ENCODE measurements at places on chromosomes 13 and 19.

GRCh38 chr13:27622102-27622820, 569 bp downstream of the POLR1D start:
- no peak for DNase-seq

GRCh38 chr19:2511570-2511969, 35.6 kb downstream of the GADD45B start:
- DNase-seq: no peak

- DNase-seq: no peak
These were observed 505.0 kb upstream of the KLHL1 start for GRCh38 chr13:70613295-70613694.

- no peak for DNase-seq
These were observed at the start of gene ZNF729 for GRCh38 chr19:22286151-22286810. TSS of gene ZNF729 (plus strand) at chr19:22286441. CDS start at chr19:22286526, 85 bp downstream.

DNA sequence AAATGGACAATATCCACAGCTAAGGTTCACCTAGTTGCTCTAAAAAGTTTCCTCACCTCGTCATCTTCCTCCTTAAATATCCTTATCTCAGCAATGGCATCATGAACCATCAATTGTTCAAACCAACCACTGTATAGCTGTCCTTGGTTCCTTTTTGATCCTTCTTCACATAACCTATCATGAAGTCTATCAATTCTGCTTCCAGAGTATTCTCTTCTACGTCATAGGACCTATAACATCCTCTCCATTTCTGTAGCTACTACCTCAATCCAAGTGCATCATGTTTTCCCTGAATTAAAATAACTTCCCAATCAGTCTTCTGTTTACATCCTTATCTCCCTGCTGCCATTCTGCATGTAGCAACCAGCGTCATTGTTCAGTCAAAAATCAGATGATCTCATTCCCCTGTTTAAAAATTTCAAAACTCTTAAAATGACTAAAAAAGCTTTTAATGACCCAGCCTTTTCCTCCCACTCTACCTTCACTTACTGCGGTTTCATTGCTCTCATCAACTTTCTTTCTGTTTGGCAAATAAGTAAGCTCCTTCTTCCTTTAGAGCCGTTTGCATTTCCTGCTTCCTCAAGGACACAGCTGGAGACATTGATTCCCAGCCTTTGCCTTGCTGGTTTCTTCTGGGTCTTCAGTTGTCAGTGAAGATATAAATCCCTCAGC, 223.9 kb upstream of the MIR17HG start:
- peak; percentile 44 for DNase-seq

DNA sequence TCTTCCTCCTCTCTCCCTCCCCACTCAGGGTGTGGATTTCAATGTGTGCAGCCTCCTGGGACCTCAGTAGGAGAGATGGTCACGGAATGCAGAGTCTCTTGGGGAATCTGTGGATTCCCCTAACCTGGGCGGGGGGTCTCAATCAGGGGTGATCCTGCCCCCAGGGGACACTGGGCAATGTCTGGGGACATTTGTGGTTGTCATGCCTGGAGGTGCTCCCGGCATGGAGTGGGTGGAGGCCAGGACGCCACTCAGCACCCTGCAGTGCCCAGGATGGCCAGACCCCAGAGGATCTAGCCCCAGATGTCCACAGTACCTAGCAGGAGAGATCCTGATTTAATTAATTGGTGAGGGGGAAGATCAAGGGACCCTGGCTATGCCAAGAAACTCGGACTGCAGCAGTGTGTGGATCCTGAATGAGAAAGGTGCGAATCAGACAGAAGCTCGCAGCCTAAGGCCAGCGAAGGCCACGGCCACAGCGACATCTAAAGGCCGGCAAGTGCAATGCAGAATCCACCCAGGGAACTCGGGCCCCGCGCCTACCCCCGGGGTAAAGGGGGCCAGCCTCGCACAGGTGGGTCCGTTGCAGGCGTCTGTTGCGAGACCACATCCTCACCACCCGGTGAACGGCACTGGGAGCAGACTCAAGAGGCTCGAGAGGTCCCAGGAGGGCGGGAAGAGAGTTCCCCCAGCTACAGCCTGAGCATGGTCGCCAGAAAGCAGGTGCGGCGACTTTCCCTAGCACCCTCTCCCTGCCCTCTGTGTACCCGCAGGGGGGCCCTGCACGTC, 88.8 kb downstream of the GNG7 start:
- no peak for DNase-seq

DNA sequence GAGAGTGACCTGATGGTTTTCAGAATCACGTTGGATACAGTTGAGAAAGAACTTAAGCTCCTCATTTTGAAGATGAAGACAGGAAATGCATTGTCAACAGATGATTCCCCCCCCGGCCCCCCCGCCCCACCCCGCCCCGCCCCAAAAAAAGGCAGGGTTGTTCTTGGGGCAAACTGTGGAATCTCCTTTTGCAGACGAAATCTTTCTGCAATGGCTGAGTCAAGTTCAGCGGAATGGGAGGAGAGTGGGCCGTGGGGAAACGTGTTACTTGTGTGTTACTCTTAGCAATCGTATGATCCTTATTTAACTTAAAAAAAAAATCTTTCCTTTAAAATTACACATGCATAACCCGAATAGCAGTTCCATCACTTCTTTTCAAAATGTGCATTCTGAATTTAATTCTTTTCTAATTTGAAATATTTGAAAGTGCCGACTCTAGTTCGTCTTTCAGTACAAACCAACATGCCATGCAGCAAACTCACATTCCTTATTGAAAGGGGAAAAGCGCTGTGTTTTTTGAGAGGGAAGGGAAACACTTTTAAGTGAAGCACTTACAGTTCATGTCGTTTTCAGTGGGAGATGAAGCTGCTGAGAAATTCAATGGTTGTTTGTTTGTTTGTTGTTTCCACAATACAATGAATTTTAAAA, 348.5 kb upstream of the ARGLU1 start:
- DNase-seq: no peak

- no peak for DNase-seq
These were observed 447 bp downstream of the RBM42 start for GRCh38 chr19:35629332-35629633.

GRCh38 chr19:42552086-42553065, 24.1 kb upstream of the CEACAM1 start:
- DNase-seq: no peak

GRCh38 chr13:44806826-44807225, 182.4 kb downstream of the NUFIP1 start:
- no peak for DNase-seq

DNA sequence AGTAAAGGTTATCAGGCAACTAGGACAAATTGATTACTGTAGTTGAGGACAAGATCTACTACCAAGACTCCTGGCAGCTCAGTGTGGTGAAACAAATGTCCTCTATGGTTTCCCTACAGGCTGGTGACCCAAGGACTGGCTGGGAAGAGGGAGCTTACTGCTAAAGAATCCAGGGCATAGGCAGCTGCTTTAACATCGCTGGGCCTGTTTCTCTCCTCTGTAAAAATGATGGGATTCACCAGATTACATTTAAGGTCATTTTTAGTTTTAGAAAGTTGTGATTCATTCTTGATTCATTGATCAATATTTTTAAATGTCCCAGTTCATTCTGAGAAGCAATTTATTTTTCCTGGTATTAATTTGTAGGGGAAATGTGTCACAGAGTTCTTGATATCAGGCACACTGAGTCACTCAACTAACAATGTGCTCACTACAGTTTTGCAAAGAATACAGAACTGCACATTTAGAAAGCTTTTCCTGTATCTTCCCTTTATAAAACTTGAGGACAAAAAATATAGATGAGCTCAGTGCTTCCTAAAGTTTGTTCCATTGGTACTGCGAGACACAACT, 19.6 kb upstream of the FAM124A start:
- no peak for DNase-seq

- DNase-seq: no peak
These were observed 542.3 kb upstream of the ATXN8OS start for GRCh38 chr13:69565334-69565733.

- no peak for DNase-seq
These were observed 625.2 kb upstream of the PCDH20 start for GRCh38 chr13:62040806-62041205.

- no peak for DNase-seq
These were observed 1.2 kb upstream of the NKPD1 start for GRCh38 chr19:45161738-45162607.

DNA sequence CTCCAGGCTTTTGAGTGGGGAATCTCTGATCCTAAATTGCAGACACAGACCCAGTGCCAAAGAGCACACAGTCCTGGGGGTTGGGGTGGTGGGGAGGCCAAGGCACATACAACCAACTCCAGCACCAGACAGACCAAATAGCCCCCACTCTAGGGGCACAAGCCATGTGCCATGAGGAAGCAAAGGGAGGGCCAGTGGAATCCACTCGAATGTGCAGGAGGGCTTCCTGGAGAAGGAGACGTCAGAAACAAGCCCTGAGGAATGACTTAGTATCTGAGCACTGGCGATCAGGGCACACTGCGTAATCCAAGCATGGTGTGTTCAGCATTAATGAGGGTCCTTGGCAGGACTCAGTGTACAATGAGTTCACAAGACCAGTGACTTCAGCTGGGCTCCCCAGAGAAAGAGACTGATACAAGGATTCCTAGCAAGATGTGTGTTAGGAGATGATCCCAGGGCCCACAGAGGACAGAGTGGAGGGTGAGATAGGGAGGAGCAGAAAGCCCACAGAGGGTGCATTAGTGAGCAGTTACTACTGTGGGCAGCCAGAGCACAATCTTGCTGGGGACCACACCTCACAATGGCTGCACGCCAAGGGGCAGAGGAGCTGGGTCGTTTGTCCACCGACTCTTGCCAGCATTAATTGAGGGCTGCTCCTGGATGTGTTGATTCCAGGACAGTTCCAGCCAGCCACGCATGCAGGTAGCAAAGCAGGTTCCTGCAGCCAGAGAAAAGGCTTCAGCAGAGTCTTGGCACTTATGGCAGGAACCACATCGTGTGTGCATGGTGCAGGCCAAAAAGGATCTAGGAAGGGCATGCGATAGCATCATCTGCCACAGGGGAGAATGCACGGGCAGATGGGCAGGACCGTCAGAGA, 152.6 kb upstream of the VSTM2B start:
- DNase-seq: no peak

DNA sequence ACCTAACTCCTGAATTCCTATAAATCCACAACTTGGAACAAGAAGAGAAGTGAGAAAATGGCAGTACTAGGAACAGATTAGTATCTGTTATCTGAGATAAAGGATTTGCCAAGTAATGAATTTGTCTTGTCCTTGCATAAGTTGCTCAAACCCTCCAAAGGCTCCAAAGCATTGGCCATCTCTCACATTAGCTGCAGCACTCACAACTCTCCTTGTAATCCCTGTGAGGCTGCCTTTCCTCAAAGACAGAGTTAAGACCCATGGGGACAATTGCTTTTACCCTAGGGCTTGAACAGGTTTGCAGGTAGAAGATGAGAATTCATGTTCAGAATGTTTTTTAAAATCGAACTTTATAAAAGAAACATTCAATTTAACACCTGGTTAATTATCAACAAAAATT, 1702.2 kb downstream of the EFNB2 start:
- DNase-seq: no peak

GRCh38 chr13:29315847-29316246, 279.6 kb downstream of the SLC7A1 start:
- DNase-seq: no peak

DNA sequence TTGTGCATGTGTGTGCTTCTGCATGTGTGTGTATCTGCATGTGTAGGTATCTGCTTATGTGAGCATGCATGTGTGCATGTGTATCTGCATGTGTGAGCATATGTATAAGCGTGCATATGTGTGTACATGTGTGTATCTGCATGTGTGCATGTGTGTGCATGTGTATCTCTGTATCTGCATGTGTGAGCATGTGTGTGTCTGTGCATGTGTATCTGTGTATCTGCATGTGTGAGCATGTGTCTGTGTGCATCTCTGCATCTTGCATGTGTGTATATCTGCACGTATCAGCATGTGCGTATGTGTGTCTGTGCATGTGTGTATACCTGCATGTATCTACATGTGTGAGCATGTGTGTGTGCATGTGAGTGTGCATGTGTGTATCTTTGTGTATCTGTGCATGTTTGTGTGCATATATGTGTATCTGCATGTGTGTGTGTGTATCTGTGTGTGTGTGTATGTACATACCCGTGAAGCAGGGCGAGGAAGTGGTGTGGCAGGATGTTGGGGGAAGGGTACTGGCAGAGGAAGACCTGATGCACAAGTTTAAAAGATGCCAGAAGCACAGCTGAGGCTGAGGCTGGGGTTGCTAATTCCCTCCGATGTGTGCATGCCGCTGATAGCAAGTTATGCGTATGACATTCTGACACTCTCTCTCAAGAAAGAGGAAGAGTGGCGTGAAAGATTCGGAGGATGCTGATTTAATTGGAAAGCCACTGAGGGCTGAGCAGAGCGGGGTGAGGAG, 64.2 kb downstream of the TEX29 start:
- no peak for DNase-seq

DNA sequence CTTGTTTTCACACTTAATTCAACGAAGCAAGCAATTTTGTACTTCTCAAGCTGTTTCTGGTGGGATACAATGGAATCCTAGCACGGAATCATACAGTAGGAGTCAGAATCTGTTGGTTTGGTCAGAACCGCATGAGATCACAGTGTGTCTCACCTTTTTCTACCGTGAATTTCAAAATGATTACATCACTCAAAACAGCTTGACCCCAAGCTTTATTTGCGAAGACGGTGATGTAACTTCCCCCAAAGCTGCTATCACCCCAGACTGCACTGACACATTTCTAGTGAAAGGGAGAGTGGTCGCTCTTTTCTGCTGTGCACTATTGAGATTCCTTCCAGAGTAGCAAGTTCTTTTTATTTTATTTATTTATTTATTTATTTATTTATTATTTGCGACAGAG, 9.6 kb downstream of the C19orf18 start:
- no peak for DNase-seq

- peak; percentile 34 for DNase-seq
These were observed 22.7 kb upstream of the LRCH1 start for GRCh38 chr13:46530084-46530935.

DNA sequence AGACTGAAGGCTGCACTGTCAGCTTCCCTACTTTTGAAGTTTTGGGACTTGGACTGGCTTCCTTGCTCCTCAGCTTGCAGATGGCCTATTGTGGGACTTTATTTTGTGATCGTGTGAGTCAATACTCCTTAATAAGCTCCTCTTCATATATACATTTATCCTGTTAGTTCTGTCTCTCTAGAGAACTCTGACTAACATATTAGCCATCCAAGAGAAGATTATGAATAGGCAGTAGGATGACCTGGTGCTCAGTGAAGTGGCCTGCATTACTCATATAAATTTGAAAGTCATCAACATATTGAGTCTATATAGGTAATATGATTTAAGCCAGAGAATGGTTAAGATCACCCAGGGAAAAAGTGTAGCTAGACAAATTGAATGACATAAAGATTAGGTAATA, 136.3 kb upstream of the UFM1 start:
- no peak for DNase-seq

- no peak for DNase-seq
These were observed 61.7 kb downstream of the ZNF627 start for GRCh38 chr19:11658970-11659369.

- no peak for DNase-seq
These were observed 60.5 kb downstream of the PCCA start for GRCh38 chr13:100149389-100149788.
